ENCODE measurements at places on chromosomes 3 and 15. TPM values are rescaled to one million over a fixed set of nuclear protein-coding genes. Genes with fewer than 3 reads are reported as not detected.

Gene NLGN1
- not detected for total RNA-seq

Gene SKOR1
- 0.16 TPM for total RNA-seq

Gene FEZF2
- total RNA-seq: not detected

Gene PPARG
- total RNA-seq: 1.1 TPM

Gene CNTN6
- not detected for total RNA-seq

Gene GOLGA8A
- total RNA-seq: 147 TPM

Gene SPESP1
- 1.3 TPM for total RNA-seq

Gene IP6K2
- total RNA-seq: 39.4 TPM

Gene STAB1
- 0.09 TPM for total RNA-seq

Gene PLSCR5
- not detected for total RNA-seq

Gene SNTN
- total RNA-seq: not detected

Gene TLR9
- 0.59 TPM for total RNA-seq

Gene RAP2B
- 10.4 TPM for total RNA-seq

Gene LTK
- not detected for total RNA-seq

Gene TMA7
- 324 TPM for total RNA-seq

Gene RTP1
- not detected for total RNA-seq

Gene ABTB1
- 9.6 TPM for total RNA-seq

Gene DOCK3
- 2.5 TPM for total RNA-seq

Gene SLC28A2
- total RNA-seq: not detected

Gene MRPL46
- total RNA-seq: 35.6 TPM

Gene ISLR2
- total RNA-seq: 0.05 TPM

Gene FSD2
- not detected for total RNA-seq

Gene MBD4
- total RNA-seq: 51.3 TPM

Gene MUSTN1
- not detected for total RNA-seq

Gene PYGO1
- total RNA-seq: not detected

Gene MELTF
- 3.7 TPM for total RNA-seq

Gene GORASP1
- total RNA-seq: 23.8 TPM

Gene FBXW12
- 0.11 TPM for total RNA-seq

Gene CDHR4
- total RNA-seq: 0.32 TPM

Gene FOXB1
- total RNA-seq: 0.56 TPM

Gene KLHL40
- total RNA-seq: not detected

Gene WDR93
- not detected for total RNA-seq

Gene KY
- total RNA-seq: not detected

Gene FETUB
- not detected for total RNA-seq

Gene SLITRK3
- not detected for total RNA-seq

Gene ITIH3
- total RNA-seq: not detected

Gene CFAP91
- total RNA-seq: 0.25 TPM

Gene LRRC34
- total RNA-seq: 3.8 TPM

Gene TNNC1
- total RNA-seq: 4.2 TPM

Gene SMCO1
- total RNA-seq: not detected

Gene SI
- not detected for total RNA-seq

Gene HRG
- total RNA-seq: not detected

Gene SLC24A5
- not detected for total RNA-seq

Gene PRSS50
- not detected for total RNA-seq

Gene PARP15
- total RNA-seq: 8.7 TPM

Gene GOLIM4
- total RNA-seq: 3.2 TPM

Gene CALML4
- 9.2 TPM for total RNA-seq

Measured in activated CD4-positive, alpha-beta T cell treated with anti-CD3 and anti-CD28 coated beads for 36 hours (primary cell).